ENCODE measurements at places on chromosomes 11 and 22. TPM values are rescaled to one million over a fixed set of nuclear protein-coding genes. Genes with fewer than 3 reads are reported as not detected.

The KCNC1 gene
- 0.12 TPM for total RNA-seq

The PAMR1 gene
- not detected for total RNA-seq

The ARHGAP8 gene
- 67.5 TPM for total RNA-seq

- H3K4me3 ChIP-seq, result peak overlapping the region; percentile 39
- peak; percentile 74 for DNase-seq
- H3K36me3 ChIP-seq, result no peaks in the 10 kb centered on the region
- no peaks in the 10 kb centered on the region for H3K27me3 ChIP-seq
- H3K27ac ChIP-seq, result peak overlapping the region; percentile 49
- peaks cover 59% of the 10 kb centered on the region for H3K4me1 ChIP-seq
Observed at GRCh38 chr11:66981976-66982578, 7.0 kb downstream of the C11orf86 start.

DNA sequence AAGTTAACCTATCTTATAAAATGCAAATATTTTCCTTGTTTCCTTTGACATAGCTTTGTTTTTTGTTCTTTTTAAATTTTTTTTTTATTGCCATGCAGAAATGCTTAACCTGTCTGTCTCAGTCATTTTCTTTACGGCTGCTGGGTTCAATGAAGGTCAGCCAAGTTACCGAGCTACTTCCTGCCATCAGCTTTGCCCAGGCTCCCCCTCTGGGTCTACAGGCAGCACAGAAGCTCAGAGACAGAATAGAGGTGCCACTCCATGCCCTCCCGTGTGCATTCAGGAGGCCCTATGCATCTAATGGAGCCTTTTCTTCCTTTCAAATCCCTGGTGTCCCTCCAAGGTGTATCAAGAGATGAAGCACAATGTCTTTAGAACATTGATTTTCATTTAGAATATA is 411.0 kb upstream of the NARS2 start:
- DNase-seq, result no peak
- no peaks in the 10 kb centered on the region for H3K4me1 ChIP-seq
- no peak overlapping the region for H3K4me3 ChIP-seq

GRCh38 chr11:30431127-30431814 is 108.4 kb downstream of the ARL14EP start:
- H3K4me3 ChIP-seq, result no peak overlapping the region
- H3K27me3 ChIP-seq, result peaks cover 60% of the 10 kb centered on the region
- no peaks in the 10 kb centered on the region for H3K4me1 ChIP-seq
- H3K36me3 ChIP-seq, result no peaks in the 10 kb centered on the region

DNA sequence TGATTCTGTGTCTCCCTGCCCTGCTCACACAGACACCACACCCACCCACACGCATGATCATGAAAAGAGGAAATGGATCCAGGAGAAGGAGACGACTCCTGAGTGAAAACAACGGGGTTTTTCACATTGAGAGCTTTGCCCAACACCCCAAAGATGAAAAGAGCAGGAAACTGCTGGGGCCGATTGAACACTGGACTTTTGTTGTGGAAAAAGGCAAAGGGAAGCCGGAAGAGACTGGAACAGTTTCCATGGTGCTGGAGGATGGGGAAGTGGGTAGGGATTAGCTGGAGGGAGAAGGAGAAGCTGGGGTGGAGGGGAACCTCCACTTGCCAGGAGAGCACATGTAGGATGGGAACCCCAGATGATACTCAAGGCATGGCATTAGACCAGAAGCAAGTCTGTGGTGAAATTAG is 5.2 kb upstream of the SLC43A3 start:
- no peak overlapping the region for H3K27ac ChIP-seq
- no peak for DNase-seq
- no peak overlapping the region for H3K4me3 ChIP-seq
- H3K27me3 ChIP-seq, result peaks cover 22% of the 10 kb centered on the region
- no peaks in the 10 kb centered on the region for H3K36me3 ChIP-seq
- peaks cover 6% of the 10 kb centered on the region for H3K4me1 ChIP-seq

DNA sequence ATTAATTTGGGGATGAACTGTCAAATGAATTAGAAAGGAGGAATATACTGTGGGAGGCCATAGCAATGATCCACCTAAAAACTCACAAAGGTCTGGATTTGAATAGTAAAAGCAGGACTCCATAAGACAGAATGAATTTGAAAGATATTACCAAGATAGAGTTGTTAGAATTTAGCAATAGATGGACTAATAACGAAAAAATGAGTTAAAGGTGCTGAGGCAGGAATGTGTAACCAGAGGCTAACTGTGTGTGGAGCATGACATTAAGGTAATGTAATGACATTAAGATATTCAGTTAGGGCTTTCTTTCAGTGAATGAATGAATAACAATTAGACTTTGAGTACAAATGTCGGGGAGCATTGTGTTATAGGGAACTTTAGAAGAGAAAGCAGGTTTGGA is 51.3 kb downstream of the AASDHPPT start:
- no peaks in the 10 kb centered on the region for H3K4me1 ChIP-seq
- no peak overlapping the region for H3K4me3 ChIP-seq
- peaks cover 34% of the 10 kb centered on the region for H3K27me3 ChIP-seq
- no peaks in the 10 kb centered on the region for H3K36me3 ChIP-seq
- no peak for DNase-seq

- peaks cover 11% of the 10 kb centered on the region for H3K4me1 ChIP-seq
- no peaks in the 10 kb centered on the region for H3K27me3 ChIP-seq
- no peak for DNase-seq
- peaks cover 4% of the 10 kb centered on the region for H3K36me3 ChIP-seq
- H3K4me3 ChIP-seq, result no peak overlapping the region
Observed at GRCh38 chr11:66858939-66859685, 2.2 kb downstream of the LRFN4 start.

DNA sequence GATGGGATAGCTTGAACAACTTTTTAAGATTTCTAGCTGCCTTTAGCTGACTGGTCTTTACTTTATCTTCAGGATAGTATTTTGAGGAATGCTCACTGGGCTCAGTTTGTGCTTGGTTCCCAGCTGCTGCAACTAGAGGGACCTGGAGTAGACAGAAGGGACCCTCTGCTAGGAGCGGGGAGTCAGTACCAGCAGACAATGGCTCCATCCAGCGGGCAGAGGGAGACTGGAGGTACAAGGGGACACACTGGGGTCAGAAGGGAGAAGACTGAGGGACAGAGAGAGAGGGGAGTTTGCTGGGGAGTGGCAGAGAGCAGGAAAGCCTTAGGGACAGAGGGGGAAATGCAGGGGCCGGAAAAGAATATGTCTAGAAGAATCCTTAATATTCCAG is 22.0 kb upstream of the ACER3 start:
- no peak for DNase-seq
- peaks cover 4% of the 10 kb centered on the region for H3K4me1 ChIP-seq
- no peak overlapping the region for H3K27ac ChIP-seq
- H3K4me3 ChIP-seq, result no peak overlapping the region
- H3K27me3 ChIP-seq, result no peaks in the 10 kb centered on the region

DNA sequence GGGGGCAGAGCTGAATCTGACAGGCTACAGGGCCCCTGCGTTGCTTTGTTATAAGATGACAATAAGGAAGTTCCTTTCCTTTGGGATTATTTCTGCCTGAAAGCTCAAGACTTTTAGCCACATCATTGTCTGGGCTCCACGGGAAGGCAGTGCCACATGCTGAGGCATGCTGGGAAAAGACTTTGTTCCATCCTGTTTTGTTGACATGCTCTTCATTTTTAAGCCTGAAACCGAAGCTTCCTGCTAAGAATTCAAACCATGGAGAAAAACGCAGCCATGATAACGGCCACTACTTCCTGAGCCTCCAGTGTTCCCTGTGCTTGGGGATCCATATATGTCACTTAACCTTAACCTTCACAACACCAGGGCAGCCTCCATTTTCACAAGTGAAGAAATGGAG is 5.5 kb upstream of the TCF20 start:
- H3K4me3 ChIP-seq, result no peak overlapping the region
- no peak overlapping the region for H3K27ac ChIP-seq
- peaks cover under 1% of the 10 kb centered on the region for H3K4me1 ChIP-seq
- no peaks in the 10 kb centered on the region for H3K27me3 ChIP-seq
- H3K36me3 ChIP-seq, result 0 out of 2 replicates have a peak, but pooled peaks cover 6% of the 10 kb centered on the region

DNA sequence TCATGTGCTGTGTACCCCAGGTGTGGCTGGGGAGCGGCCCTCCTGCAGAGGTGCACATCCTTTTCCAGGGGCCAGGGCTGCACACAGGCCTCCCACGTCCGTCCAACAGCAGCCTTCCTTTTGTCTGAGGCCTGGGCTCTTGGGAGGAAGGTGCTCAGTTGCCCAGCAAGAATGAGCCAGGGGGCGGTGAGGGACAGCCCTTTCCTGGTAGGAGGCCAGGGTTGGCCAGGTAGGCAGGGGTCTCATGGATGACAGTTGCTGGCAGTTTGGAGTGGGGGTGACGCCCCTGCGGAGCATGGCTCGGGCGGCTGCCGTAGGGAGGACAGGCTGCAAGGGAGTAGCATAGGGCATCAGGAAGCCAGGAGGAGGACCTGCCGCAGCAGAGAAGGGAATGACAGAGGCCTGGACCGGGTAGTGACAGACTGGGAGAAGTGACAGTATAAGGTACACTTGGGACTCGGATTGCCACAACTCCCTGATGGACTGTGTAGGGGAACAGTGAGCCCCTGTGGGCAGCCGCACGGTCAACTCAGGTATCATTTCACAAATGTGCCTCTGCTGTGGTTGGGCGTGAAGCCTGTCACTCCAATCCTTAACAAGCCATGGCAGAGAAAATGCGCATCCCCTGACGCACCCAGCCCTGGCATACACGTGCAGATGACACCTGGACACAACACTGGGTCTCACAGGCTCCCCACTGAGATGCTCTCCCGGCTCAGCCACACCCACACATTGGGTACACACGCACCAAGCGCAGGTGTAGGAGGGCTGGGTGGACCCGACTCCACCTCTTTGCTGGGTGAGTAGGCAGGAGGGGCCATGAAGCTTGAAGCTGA is 79.7 kb downstream of the DGCR2 start:
- H3K4me3 ChIP-seq, result no peak overlapping the region
- H3K36me3 ChIP-seq, result peaks cover 11% of the 10 kb centered on the region
- no peaks in the 10 kb centered on the region for H3K27me3 ChIP-seq
- H3K27ac ChIP-seq, result no peak overlapping the region
- no peaks in the 10 kb centered on the region for H3K4me1 ChIP-seq

DNA sequence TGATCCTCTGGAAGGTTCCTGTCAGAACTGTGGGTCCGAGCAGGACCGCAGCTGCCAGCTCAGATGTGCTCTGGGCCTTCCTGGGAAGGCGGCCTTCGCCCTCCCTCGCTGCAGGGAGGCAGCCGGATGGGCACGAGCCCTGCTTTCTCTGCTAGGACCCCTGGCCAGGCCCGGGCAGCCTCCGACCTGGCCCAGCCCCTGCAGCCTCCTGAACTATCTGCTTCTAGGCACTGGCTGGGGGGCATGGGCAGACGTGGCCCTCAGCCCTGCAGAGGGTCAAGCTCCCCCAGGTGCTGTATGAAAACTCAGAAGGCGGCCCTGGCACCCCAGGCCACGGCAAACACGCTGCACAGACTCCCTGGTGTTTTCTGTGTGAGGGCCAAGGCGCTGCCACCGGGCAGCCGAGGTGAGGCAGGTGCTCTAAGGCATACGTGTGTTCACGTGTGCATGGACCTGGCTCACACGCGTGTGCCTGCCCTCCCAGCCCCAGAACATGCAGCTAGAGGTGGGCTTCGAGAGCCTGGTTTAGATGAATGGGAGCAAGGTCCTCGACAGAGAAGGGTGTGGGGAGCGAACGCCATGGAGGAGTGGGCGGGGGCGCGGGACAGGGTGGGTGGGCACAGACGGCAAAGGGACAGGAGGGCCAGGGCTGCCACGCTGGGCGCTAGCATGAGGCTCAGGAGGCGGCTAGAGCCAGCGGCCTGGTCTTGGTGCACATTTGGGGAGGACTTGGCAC is 4.3 kb downstream of the LRFN4 start:
- H3K27ac ChIP-seq, result no peak overlapping the region
- no peak for DNase-seq
- H3K27me3 ChIP-seq, result no peaks in the 10 kb centered on the region
- no peaks in the 10 kb centered on the region for H3K36me3 ChIP-seq
- H3K4me1 ChIP-seq, result peaks cover 4% of the 10 kb centered on the region

- peak; percentile 83 for DNase-seq
- no peak overlapping the region for H3K27ac ChIP-seq
- no peaks in the 10 kb centered on the region for H3K27me3 ChIP-seq
- no peaks in the 10 kb centered on the region for H3K36me3 ChIP-seq
Observed at GRCh38 chr11:64688534-64688982, 34.4 kb downstream of the NRXN2 start.

DNA sequence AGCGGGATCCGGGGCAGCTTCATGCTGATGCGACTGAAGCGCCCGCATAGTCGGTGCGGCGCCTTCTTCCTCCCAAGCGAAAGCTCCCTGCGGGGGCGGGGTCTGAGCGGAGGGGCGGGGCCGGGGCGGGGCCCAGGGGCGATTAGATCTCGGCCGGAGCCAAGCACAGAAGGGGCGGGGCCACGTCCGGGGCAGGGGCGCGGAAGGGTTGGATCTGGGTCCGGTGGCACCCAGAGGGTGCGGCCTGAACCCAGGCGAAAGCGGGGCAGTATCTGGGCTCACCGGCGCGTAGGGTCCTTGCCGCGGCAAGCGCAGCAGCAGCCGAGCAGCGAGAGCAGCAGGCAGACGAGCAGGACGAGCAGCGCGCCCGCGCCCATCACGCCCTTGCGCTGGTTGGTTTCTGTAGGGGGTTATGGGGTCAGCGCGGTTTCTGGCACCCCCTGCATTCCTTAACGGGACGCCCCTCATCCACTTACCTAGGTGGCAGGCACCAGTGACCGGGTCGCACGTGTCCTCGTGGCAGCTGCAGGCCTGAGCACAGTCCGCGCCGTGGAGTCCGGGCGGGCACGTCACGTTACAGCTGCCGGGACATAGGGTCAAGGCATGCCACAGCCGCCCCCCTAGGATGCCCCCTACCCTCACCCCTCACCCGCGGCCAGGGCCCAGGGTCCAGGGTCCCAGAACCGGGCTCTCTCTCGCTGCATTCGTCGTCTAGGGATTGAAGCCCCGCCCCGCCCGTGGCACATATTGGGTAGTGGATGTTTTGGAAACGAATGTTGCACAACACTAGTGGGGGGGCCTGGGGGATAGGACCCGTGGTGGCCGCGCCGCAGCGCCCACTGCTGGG is 8.1 kb downstream of the SCARF2 start:
- no peaks in the 10 kb centered on the region for H3K36me3 ChIP-seq
- peak overlapping the region; percentile 42 for H3K4me3 ChIP-seq
- no peaks in the 10 kb centered on the region for H3K27me3 ChIP-seq
- peaks cover 35% of the 10 kb centered on the region for H3K4me1 ChIP-seq
- DNase-seq, result no peak
- H3K27ac ChIP-seq, result no peak overlapping the region

DNA sequence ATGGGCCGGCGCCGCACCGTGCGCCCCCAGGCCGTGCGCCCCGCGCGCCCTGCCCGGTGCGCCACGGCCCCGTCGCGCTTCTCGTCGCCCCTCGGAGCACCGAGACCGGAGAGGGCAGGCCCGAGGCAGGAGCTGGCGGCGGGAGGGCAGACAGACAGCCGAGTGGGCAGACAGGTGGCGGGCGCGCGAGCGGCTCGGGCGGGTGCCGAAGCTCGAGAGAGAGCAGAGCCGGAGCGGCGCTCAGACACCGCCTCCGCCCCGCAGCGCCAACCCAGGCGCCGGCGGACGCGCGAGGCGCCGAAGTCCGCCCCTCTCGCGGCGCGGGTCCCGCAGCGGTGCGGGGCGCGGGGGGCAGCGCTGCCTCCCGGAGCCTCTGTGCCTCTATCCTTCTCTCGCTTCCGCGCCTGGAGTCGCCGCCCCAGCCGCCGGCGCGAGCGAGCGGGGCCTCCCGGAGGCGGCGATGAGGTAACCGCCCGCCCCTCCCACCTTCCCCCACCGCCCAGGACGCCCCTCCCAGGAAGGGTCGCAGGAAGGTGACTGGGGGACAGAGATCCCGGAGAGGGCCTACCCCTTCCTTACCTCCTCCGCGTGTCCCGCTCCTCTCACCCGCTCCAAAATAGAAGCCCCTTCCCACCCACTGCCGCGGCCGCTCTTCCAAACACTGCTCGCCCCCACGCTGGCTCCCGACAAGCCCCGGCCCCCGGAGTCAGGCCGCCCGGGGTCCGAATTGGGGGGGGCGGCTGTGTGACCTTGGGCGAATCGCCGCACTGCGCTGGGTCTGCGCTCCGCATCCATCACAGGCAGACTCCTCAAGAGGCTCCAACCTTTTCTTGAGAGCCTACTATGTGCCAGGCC is at the start of gene RASL10A:
TSS of gene RASL10A (minus strand) at position 412 of the 855 bp plus-strand sequence. CDS start 451 bp downstream, outside the sequence.
- no peaks in the 10 kb centered on the region for H3K27me3 ChIP-seq
- H3K4me3 ChIP-seq, result no peak within 1 kb of the TSS
- no peak within 1 kb of the TSS for H3K27ac ChIP-seq
- no peaks in the 10 kb centered on the region for H3K36me3 ChIP-seq

Measured in HCT116 (cell line).